Suppressor macrophage (primary cell): ENCODE measurements at places on chromosomes 4 and X.

DNA sequence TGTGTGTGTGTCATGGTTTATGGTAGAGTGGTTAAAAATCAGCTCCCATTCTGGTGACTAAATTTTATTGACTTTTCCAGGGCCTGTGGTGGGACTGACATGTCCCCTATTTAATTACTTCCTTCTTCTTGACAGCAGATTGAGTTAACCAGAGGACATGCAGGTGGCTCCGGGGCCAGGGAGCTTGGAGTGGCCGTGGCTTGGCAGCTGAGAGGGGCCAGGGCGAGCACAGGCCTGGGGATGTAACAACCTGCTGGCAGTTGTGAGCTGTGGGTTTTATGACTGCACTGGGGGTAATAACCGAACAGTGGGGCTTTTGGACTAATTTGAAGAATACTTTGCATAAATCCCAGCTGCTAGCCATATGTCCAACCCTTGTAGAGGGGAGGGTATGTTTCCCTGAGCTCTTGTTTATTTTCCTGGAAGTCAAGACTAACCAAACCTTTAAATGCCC, 186.0 kb downstream of the MID1IP1 start:
- DNase-seq = peak; percentile 6

DNA sequence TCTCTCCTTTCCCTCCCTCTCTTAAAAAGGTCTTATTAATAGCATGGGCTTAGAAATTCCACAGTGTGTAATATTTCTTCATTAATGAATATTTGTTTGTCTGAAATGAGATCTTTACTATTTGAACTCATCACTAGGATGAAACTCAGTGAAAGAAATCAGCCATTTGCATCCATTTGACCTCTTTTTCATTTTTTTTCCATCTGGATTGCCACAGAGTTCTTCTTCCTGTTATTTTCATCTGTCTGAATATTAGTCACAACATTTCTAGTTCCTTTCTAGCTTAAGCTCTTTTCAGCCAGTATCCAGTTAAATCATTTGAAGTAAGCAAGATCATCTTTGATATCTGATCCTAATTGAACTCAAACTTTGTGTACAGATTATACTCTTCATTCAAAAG, 69.2 kb upstream of the PLS3 start:
- DNase-seq = peak; percentile 27

DNA sequence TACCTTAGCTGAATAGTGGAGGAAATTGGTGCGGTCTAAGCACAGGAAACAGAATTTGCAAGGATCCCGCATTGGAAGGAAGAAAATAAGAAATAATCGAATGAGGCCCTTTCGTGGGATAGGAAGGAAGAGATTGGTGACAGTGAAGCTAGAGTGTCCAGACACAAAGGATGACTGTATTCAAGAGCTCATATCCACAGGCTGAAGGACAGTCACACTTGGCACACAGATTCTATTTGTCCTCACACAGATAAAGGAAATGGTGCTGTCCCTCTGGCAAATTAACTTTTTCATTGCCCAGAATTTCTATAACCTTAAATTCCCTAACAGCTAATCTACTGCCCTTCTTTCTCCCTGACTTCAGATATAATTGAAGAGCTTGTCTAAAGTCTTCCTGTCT, 2188.9 kb upstream of the TENM3 start:
- no peak for DNase-seq

DNA sequence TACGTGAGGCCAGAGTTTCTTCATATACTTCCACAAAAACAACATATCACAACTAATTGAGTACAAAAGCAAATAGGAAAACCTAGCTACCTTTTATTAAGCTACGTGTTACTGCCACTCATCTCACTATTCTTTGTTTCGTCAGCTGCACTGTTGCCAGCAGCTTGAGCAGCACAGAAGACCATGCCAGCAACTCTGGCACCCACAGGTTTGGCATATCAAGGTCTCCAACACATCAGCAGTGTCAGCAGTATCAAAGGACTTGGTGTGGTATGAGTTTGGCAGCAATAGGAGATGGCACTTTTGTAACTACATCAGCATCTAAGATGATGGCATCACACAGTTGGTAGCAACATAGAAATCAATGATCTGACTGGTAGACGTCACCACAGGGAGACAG, 30.7 kb downstream of the CDKL2 start:
- no peak for DNase-seq

- peak; percentile 13 for DNase-seq
These were observed 17.8 kb downstream of the ZNF81 start for GRCh38 chrX:47854474-47854873.

- no peak for DNase-seq
These were observed 37.2 kb upstream of the HSD17B10 start for GRCh38 chrX:53471346-53471745.

DNA sequence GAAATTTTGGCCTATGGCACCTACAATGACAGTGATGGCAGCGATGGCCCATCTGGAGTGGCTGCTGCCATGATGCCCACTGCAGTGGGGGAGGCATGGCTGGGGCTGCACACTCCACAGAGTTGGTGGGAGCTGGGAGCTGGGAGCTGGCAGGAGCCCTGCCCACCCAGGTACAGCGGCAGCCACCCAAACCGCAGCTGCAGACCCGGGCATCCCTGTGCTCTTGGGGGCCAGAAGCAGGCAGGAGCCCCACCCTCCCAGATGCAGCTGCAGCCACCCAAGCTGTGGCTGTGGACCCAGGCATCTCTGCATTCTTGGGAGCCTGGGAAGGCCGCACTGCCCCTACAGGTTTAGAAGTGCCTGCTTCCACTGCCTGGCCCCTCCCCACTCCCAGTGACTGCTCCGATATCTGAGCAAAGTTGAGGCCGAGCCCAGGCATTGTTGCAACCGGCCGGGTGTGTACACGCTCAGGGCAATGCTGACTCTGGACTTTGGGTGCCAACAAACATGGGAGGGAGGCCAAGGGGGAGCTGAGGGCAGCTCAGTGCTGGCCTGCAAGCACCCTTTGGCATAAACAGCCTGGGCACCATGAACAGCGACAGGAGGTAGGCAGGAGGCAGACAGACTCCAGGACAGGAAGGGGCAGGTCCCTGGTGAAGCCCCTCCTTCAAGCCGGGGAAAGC, 82.8 kb downstream of the PPP4R3C start:
- DNase-seq = no peak

DNA sequence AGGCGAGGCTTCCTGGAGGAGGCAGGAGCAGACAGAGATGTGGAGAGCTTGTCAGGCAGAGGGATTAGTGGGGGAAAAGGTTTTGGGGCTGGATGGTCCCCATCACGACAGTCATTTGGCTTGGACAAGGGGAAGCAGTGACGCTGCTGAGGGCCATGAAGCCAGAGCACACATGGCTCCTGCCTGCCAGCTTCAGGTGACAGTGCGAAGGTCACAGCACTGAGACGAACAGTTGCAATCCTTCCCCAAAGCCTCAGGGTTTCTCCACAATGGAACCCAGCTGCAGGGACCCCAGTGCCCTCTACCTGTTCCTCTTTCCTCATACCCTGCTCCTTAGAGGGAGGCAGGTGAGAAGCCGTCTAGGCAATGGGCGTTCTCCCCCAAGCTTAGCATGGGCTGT, 110.3 kb downstream of the DRD5 start:
- DNase-seq = no peak

DNA sequence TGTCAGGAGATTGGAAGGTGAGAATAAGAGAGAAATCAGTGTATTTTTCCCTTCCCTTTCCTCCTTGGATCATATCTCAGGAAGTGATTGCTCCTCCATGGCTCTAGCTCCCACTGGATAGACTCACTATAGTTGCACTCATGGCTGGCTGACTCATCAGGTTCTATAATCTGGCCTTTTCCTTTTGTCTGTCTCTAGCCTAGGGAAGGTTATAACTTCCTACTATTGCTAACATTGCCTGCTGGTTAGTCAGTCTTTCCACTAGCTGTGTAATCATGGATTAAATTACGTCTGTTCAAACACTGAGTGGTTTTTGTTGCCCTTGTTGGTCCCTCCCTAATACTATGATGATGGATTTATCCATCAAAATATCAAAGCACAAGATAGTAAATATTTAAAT, 195.5 kb upstream of the VEGFC start:
- DNase-seq = peak; percentile 39

DNA sequence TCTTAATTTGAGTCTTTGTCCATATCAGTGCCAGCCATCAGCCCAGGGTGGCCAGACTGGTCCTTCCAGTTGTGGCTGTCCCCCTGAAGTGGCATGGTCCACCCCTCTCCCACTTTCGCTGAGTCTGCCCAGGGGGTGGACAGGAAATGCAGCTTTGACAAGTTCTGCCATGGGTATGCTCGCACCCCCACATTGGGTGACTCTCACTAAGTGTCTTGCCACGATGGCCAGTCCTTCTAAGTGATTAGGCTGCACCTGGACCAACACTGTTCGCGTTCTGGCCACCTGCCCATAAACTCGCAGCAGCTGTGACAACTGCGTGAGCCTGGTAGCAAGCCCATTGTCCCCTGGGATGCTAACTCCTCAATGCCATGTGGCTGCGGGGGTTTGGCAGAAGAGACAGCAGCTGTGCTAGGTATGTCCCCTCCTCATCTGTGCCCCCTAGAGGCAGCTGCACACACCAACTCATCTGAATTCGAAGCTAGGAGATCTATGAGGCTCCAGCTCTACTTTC, 10.0 kb upstream of the LNX1 start:
- DNase-seq = no peak

GRCh38 chrX:21944136-21944615, 3.7 kb downstream of the SMS start:
- no peak for DNase-seq

DNA sequence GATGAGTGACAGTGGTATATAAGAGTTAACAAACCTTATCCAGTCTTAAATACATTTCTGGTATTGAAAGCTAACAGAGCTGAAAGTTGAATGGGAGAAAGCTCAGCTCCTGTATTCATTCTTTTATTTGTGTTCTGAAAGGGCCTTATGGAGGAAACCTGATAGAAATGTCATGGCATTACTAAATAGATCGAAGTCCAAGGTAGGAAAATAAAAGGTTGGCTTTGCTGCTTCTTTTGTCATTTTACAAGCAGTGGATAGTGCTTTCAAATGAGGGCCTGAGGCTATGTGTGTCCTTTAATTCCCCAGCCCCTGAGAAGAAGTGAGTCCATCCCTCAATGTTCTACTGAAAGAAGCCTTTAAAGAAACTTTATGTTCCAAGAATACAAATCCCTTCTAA, 974.3 kb upstream of the INTU start:
- DNase-seq = no peak

GRCh38 chrX:20352935-20353336, 86.2 kb upstream of the RPS6KA3 start:
- no peak for DNase-seq

DNA sequence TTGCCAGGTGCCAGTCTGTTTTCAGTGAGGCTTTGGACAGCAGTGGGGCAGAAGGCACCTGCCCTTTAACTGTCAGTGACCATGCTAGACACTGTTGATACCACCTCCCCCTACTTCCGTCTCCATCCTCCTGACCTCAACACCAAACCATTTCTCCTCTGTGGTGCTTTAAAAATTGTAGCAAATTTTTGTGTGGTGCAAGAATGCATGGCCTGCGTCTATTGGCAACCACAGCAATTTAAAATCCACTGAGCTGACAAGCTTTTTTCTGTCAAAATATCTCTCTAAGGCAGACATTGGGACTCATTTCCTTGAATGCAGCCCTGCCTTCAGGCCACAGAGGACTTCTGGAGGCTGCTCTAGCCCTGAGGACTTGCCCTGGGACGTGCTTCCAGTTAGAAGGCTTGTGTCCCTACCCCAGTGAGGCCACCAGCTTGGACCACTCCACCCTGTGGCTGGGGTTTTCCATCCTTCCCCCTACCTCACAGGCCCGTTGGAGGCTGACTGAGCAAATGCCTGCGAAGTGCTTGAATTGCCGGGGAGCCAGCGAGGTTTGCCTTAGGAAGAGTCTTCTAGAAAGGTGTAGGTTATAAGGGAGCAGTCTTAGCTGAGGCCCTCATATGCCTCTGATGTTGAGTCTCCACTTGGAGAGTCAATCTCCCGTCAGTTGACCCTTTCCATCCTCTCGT, 6.9 kb downstream of the PRRG3 start:
- no peak for DNase-seq

- DNase-seq = no peak
These were observed 3.9 kb downstream of the UBA1 start for GRCh38 chrX:47197526-47197925.

DNA sequence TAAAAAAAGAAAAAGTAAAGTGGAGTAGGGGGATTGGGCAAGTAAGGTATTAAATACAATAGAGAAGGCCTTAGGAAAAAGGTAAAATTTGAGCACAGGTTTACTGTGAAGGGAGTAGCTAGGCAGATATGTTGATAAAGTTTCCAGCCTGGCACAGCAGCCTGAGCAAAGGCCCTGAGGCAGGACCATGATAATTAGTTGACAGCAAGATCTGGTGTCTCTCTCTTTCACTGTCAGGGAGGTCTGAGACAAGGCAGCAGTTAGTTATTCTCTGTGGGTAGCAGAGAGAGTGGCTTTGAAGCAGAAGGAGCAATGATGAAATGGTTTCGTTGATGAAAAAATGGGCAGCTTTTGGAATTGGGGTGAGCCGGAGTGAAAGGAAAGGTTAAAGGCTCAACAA, 119.5 kb downstream of the KDR start:
- no peak for DNase-seq

GRCh38 chrX:6768881-6769280, 234.0 kb upstream of the VCX3A start:
- no peak for DNase-seq

- no peak for DNase-seq
These were observed 96.0 kb downstream of the SMARCA1 start for GRCh38 chrX:129427267-129427666.

- peak; percentile 0 for DNase-seq
These were observed 547.5 kb downstream of the SMARCA1 start for GRCh38 chrX:128975745-128976144.

DNA sequence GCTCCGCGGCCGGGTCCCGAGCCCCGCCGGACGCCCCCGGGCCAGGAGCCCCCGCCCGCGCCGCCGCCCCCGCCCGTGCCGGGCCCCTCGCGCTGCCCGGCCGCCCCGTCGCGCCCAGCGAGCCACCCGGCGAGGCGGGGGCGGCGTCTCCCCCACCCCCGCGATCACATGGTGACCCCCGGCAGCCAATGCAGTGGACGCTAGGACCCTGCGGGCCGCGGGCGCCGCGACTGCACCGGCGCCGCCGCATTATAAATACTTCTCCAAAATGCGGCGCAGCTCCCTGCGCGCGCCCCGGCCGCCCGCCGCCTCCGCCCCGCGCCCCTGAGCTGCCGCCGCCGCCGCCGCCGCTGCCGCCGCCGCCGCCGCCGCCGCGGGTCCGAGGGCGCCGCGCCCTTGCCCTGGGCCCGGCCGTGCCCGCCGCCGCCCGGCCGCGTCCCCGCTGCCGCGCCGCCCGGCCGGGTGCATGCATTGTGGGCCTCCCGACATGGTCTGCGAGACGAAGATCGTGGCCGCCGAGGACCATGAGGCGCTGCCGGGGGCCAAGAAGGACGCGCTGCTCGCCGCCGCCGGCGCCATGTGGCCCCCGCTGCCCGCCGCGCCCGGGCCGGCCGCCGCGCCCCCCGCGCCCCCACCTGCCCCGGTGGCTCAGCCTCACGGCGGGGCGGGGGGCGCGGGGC, at the start of gene NAT8L:
TSS of gene NAT8L (plus strand) at position 282 of the 680 bp plus-strand sequence. CDS start at position 467, 185 bp downstream.
- DNase-seq = peak; percentile 58

DNA sequence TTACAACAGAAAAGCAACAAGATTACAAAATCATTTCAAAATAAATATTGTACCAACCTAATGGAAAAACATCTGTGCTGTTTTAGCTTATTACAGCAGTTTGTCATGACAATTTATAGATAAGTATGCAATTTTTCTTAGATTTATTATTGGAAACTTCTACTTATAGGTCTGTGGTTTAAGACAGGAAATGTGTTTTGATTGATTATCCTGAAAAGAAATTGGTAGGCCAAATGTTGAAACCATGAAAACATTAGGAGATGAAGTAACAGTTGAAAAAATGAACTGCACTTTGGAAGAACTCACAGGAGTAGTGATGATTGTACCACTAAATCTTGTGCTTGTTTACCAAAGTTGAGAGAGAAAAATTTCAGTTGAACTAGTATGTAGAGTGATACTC, 162.2 kb upstream of the GIMD1 start:
- DNase-seq = no peak
